ENCODE measurements at places on chromosomes 3 and 15. TPM values are rescaled to one million over a fixed set of nuclear protein-coding genes. Genes with fewer than 3 reads are reported as not detected.
A peak's percentile ranks its signal among the peaks of the same experiment; 100 is the strongest.

- H3K4me3 ChIP-seq = no peak overlapping the region
- H3K27ac ChIP-seq = peak overlapping the region; percentile 14
- no peaks in the 10 kb centered on the region for H3K27me3 ChIP-seq
- H3K36me3 ChIP-seq = peaks cover 54% of the 10 kb centered on the region
These were observed 36.5 kb downstream of the FAM98B start for GRCh38 chr15:38490242-38490922.

DNA sequence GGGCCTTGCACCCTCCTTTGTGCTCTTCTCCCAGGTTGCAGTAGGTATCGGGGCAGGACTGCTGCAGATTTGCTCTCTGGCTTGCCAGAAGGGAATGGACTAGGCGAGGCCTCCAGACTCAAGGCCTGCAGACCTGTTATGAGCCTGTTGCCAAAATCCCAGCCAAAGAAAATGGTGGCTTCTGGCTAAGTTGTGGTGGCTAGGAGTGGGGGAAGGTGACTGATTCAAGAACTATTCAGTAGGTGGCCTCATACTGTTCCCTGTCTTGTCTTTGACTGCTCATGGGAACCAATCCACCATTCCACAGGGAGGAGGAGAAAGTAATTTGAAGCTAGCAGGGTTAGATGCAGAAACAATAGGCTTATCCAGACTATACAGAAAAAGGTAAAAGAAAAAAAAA is 380.4 kb upstream of the PROK2 start:
- no peak for DNase-seq
- no peaks in the 10 kb centered on the region for H3K4me1 ChIP-seq
- no peaks in the 10 kb centered on the region for H3K36me3 ChIP-seq
- H3K27ac ChIP-seq = no peak overlapping the region
- H3K27me3 ChIP-seq = no peaks in the 10 kb centered on the region

GRCh38 chr15:69610277-69610676 is 157.7 kb downstream of the RPLP1 start:
- H3K4me3 ChIP-seq = no peak overlapping the region
- no peak for DNase-seq
- H3K4me1 ChIP-seq = no peaks in the 10 kb centered on the region

- H3K27ac ChIP-seq = no peak overlapping the region
- no peaks in the 10 kb centered on the region for H3K27me3 ChIP-seq
- DNase-seq = no peak
- H3K4me1 ChIP-seq = no peaks in the 10 kb centered on the region
- H3K4me3 ChIP-seq = no peak overlapping the region
These were observed 39.4 kb downstream of the LEO1 start for GRCh38 chr15:51932161-51932560.

DNA sequence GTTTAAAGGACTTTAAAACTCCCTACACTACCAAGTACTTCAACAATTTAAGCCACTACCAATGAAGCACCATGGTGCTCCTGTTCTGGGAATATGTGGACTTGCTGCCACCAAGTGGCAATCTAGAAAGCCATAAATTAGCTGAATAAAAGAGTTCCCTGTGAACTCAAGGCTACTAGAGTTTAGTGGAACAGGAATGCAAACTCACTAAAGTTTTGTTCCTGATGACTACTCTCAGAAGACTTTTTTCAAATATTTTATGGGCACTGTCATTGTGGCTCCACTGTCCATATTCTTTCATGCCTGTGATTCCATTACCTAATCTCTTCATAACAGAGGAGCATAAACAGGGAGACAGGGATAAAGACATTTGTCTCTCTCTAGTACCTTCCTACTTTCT is 63.9 kb downstream of the TMCC1 start:
- H3K4me3 ChIP-seq = no peak overlapping the region
- H3K27me3 ChIP-seq = no peaks in the 10 kb centered on the region
- no peak for DNase-seq
- no peaks in the 10 kb centered on the region for H3K36me3 ChIP-seq
- no peak overlapping the region for H3K27ac ChIP-seq
- no peaks in the 10 kb centered on the region for H3K4me1 ChIP-seq

GRCh38 chr3:155252021-155252420 is 41.5 kb downstream of the STRIT1 start:
- H3K36me3 ChIP-seq = no peaks in the 10 kb centered on the region
- no peaks in the 10 kb centered on the region for H3K27me3 ChIP-seq
- DNase-seq = no peak
- no peak overlapping the region for H3K27ac ChIP-seq

The ETV5 gene
- total RNA-seq = 0.18 TPM

The SEMA6D gene
- total RNA-seq = not detected

The ZBTB47 gene
- 0.38 TPM for total RNA-seq

The AQP9 gene
- 8.8 TPM for total RNA-seq

The MUC20 gene
- total RNA-seq = 16.1 TPM
